ENCODE measurements at places on chromosomes 6 and 20.

- DNase-seq: peak; percentile 45
These were observed at the start of gene RSPO3 for GRCh38 chr6:127118298-127119101. TSS of gene RSPO3 (plus strand) at chr6:127118671. CDS start at chr6:127119193, 522 bp downstream.

DNA sequence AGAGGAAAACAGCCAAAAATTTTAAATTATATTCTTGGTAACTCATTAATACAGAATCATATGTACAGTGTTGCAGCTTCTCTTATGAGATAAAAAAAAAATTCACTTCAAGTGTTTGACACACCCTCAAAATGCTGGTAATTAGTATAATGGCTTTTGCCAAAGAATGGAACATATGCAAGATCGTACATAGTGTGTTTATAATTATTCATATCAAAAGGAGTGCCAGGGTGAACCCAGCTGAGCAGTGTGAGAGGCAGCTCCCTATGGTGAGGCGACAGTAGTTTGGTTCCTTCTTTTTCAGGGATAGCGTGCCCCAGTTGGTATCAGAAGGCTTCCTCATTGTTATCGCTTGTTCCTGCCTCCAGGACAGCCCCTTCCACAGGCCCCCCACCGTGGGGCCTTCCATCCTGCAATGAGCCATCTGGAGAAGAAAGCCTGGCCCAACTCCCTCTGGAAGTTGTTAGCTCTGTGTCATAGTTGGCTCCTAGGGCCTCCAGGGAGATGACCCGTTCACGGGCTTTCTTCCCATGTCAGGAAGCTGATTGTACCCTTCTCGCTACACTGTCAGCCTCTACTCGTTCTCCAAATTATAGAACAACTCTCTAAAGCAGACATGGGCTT is 150.7 kb downstream of the FRK start:
- DNase-seq: no peak

DNA sequence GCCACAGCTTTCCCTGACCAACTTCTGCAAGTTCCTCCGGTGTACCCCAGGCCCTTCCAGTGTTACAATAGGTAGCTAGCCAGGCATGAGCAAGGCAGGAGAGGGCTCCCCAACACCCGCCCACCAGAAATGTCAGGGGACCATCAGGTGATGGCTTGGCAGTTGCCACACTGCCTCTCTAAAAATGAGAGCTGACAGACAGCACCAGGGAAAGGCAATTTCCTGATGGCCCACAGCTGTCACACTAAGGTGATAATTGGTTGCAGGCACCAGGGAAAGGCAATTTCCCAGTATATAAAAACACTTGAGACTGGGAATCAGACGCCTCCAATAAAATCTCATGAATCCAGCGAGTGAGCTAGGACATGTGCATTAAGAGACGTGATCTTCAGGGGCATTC is 49.9 kb downstream of the PXDC1 start:
- DNase-seq: no peak

DNA sequence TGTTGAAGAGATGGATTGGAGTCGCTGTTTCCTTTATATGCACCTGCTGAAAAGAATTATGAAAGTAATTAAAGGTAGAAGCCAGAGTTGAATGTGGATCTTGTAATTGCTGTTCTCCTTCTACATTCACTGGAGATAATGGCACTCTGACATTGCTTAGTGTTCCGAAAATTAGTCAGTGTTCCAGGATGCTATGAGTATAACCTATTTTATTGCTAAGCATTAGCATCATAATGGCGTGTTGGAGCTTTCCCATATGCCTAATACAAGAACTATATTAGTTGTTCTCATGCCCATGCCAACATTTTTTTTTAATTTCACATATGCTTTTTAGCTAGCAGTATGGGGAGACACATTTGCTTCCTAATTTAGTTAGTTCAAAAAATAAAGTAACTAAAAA is 236.4 kb downstream of the ARHGAP18 start:
- DNase-seq: no peak

DNA sequence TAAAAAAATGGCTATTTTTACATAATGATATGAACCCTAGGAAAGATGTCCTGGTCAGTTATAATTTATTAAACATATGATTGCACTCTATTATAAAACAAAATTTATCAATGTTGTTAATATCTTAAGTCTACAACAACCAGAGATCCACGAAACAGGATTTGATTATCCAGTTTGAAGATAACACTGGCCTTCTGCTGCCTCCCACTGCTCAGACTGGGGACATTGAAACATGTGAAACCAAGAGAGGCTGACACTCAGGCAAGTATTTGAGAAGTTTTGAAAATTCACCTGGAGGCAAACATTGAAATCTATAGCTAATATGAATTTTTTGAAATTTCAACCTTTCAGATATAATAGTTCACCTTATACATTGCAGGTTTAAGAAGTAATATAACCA is 219.3 kb upstream of the HSF2 start:
- DNase-seq: no peak

DNA sequence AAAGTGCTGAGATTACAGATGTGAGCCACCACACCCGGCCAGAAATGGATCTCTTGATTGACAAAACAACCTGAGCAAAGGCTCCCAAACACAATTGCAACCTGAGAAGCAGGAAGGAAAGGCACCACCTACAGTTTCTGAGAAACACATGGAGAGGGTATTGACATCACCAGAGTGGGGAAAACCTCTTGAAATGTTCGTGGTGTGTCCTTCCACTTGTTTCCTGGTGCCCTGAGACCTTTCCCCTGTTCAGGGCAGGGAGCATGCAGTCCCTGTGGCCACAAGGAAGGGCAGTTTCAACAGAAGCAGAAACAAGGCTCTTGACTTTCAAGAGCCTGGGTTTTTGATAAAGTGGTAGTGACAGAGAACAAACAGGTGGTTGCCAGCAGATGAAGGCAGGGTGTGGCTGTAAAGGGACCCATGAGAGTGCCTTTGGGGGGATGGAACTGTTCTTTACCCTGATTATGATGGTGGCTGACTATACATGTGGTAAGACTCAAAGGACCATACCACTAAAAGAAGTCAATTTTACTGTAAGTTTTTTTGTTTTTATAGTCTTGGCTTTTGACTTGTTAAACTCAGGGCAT is 3.2 kb upstream of the BPIFA1 start:
- DNase-seq: no peak

- no peak for DNase-seq
These were observed 172.8 kb downstream of the BACH2 start for GRCh38 chr6:90123831-90124230.

- DNase-seq: no peak
These were observed 301.8 kb upstream of the ID4 start for GRCh38 chr6:19535351-19535750.

GRCh38 chr20:63709149-63709527 is 1.3 kb downstream of the ZGPAT start:
- DNase-seq: no peak

DNA sequence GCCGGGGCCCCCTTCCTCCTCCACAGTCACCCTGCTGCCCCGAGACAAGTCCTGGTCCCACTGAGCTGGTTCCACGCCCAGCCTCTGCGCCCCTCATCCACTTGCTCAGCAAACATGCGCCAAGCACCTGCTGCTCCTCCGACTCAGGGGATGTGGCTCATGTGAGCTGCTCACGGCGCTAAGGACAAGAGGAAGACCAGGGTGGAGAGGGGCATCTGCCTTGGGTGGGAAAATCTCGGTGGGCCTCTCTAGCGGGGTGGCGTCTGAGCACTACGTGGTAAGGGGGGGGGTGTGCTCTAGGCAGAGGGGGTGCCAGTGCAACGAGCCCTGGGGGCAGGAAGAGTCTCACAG is 4.5 kb downstream of the LAMA5 start:
- no peak for DNase-seq

GRCh38 chr6:99467509-99468106 is 42.5 kb upstream of the PNISR start:
- DNase-seq: peak; percentile 44

GRCh38 chr20:38196592-38196991 is 31.5 kb upstream of the TGM2 start:
- DNase-seq: no peak

GRCh38 chr6:116761779-116762178 is 3.7 kb downstream of the FAM162B start:
- no peak for DNase-seq

DNA sequence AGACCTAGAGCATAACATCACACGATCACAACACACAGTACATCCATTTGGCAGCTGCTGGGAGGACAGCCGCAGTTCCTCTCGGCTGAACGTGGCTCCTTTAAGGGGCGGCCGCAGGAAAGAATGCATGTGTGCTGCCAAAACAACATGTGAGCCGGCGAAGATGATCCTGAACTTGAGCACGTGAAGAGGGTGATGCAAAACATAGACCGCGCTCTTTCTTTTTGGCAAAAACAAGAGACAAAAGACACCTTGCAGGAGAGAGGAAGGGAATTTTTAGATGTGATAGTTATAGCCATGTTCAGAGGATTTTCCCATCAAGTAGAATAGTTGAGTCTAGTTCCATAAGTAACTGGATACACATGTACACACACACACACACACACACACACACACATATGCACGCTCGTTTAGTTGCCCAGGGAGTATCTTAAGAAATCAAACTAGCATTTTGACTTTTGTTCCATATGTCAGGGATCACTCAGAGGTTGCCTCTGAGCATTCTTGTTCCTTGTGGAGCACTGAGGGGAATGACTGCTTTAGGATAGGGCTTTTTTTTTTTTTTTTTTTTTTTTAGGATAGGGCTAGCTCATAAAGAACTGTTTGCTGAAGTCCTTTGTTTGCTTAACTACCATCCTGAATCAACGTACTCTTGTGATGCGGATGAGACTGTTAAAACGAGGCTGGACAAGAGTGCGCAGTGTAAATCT is 21.7 kb upstream of the RANBP9 start:
- no peak for DNase-seq

- no peak for DNase-seq
These were observed 75.2 kb downstream of the WDR27 start for GRCh38 chr6:169626649-169627048.

- no peak for DNase-seq
These were observed 3.6 kb downstream of the TBCC start for GRCh38 chr6:42742116-42742894.

DNA sequence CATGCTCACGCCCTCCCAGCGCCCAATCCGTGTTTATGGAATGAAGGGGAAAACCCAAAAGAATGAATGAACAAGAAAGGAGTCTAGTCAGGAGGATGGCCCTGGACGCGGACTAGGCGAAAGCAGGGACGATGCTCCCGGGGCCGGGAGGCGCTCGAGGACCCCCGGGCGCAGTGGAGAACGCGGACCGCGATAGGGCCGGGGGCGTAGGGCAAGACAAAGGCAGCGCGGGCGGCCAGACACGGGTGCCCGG is 758 bp downstream of the GCLC start:
- DNase-seq: no peak

DNA sequence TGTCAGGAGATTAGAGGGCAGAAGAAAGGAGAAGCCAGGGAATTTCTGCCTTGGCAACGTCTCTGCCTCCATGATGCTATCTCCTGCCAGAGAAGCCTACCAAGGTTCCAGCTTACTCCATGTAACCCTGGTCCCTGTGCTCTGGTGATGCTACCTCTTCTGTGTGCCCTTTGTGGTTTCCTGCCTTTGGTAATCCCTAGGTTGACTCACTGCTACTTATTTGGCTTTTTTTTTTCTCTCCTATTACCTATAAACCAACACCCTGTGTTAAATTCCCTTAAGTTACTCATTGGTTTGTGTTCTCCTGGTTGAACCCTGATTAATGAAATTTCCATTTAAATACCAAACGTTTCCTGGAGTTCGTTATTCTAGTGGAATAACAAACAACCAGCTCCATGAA is 527.8 kb upstream of the FLRT3 start:
- no peak for DNase-seq
